AG08395 (cell line): ENCODE measurements at places on chromosomes 6 and 20.

- no peak for DNase-seq
These were observed 98.5 kb downstream of the GJA10 start for GRCh38 chr6:89992818-89993217.

DNA sequence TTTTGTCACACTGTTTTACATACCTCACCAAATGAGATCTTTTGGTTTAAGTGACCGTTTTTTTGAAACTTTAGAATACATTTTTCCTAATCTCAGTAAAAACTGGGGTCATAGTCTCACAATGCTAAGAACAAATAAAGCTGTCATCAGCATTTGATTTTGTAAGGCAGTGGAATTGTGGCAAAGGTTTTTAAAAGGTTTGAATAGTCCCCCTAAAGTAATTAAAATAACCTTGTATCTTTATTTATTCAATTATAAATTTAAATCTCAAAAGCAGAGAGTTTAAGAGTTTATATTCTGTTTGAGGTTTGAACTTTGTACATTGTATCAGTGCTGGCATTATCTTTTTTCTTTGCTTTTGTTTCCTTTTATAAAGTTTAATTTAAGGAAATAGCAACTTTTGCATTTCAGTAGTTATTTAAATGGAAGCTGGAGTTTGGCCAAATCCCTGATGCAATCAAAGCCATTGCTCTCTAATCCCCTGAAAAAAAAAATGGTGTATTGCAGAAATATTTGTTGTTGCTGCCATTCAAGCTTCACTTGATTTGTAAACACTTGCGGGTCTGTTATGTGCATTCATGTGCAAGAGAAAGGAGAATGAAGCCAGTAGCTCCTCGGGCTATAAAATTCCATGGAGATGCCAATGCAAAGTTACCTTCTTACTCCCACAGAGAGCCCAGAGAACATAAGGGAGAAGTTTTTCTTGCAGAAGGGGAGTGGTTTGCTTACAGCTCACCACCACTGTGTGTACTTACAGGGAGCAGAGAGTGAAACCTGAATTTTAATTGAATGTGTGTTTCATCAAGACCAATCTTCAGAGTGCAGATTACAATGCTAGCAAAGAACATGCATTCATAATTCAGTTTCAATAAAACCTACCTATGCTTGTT is 391.8 kb downstream of the ARHGAP18 start:
- peak; percentile 5 for DNase-seq

DNA sequence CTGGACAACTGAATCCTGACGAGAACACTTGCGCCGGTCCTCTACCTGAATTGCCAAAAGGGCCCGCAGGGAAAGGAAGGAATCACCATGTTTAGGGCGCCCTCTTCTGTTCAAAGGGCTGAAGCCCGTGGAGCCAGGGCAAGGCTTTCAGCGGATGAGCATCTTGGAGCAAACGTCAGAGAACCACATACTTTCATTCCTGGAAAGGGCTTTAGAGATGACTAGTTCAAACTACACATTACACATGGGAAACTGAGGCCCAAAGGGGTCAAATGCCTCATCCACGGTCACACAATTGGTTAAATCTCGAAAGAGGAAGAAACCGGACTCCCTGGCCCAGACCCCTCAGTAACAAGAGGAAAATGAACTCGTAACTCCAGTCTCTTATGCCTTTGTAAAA is 11.5 kb upstream of the ZNF133 start:
- peak; percentile 76 for DNase-seq

DNA sequence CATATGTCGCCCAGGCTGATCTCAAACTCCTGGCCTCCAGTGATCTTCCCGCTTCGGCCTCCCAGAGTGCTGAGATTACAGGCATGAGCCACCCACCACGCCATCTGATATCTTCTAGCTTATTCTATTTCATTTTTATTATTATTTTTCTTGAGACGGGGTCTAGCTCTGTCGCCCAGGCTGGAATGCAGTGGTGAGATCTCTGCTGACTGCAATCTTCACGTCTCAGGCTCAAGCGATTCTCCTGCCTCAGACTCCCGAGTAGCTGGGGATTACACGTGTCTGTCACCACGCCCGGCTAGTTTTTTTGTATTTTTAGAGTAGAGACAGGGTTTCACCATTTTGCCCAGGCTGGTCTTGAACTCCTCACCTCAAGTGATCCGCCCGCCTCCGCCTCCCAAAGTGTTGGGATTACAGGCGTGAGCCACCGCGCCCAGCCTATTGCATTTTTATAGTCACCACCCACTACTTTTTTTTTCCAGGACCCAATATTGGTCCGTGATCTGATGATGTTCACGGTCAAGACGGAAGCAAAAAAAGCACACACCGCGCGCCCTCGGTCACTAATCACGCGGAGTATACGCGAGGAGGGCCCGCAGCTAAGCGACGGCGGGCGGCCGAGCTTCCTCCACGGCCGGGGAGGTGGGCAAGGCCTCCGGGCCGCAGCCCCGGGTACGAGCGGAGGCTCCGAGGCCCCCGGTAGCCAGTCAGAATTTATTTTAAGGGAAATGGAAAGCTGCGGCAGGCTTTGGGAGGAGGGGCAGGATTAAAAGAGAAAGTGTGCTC is 1.1 kb upstream of the LSM14B start:
- DNase-seq = peak; percentile 45

GRCh38 chr6:41716516-41717391 is 18.7 kb downstream of the TFEB start:
- DNase-seq = no peak

GRCh38 chr6:2695454-2696095 is 55.1 kb downstream of the MYLK4 start:
- DNase-seq = no peak

DNA sequence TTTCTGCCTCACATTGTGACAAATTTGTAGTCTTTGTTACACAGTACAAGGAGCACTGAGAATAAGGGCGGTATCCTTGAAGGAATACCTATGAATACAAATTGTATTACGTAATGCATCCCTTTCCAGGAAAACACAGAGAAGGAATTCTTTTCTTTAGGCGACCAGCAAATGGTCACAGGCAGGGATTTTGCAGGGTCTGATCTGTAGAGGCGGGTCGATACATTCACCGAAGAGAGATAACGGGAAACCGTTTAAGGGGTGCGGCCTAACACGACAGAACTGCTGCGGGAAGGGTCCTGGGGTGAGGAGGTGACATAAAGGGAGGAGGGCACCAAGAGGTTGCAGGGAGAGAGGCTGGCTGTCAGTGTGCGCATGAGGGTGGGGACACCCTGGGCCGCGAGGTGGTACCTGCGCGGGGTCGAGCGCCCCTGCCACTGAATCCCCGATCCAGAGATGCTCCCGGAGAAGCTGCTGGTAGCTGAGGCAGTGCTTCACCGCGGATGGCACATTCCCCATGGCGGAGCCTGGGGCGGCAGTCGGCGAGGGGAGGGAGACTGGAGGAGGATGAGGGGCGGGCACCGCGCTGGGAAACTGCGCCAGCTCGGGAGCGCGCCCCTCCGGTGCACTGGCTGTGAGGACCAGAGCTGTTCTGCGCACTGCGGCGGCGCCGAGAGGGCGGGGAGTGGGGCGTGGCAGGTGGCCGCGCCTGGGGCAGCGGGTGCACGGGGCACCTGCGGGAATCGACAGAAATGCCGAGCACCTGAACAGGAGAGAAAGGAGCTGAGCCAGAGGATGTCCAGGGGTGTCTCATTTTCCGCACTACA is at the start of gene HMGCLL1:
HMGCLL1 (minus strand) TSS at position 656 of the 827 bp plus-strand sequence; CDS start at position 519, 137 bp downstream.
- peak; percentile 1 for DNase-seq

DNA sequence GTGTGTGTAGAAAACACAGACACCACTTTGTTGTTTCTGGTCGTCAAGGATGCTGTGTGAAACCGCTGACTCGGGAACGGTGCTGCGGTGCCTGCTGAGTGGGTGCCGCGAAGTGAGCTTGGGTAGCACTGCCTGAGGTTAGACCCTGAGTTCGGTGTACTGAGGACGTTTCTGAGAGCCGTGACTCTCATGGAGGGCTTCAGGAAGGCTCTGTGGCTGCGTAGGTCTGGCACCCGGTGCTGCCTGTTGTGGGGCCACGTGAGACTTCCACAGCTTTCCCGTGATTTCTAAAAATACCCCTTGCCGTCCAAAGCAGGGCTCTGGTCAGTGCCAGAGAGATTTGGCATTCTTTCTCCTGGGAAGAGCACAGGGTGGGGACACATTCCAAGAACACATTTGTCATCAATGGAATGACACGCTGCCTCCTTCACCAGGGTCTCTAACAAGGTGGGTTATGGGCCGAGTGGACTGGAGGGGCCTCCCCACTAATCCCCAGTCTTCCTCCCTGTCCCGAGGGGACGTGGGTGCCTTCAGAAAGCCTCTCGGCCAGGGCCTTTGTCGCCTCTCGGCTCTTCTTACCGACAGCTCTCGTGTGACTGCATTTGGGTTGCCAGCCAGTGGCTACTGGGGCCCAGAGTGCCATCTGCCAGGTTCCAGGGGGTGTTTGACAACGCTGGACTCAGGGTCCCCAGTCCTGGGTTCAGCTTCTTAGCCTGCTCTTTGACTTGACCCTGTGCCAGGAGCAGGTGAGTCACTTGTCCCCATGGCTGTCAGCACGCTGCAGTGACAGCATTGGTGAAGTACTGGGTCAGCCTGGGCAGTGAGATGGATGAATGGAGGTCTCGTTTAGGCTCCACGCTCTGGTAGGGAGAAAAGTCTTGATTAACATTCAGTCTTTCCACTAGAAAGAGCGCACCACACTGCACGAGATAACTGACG is 62.2 kb downstream of the SYNJ2 start:
- peak; percentile 51 for DNase-seq

DNA sequence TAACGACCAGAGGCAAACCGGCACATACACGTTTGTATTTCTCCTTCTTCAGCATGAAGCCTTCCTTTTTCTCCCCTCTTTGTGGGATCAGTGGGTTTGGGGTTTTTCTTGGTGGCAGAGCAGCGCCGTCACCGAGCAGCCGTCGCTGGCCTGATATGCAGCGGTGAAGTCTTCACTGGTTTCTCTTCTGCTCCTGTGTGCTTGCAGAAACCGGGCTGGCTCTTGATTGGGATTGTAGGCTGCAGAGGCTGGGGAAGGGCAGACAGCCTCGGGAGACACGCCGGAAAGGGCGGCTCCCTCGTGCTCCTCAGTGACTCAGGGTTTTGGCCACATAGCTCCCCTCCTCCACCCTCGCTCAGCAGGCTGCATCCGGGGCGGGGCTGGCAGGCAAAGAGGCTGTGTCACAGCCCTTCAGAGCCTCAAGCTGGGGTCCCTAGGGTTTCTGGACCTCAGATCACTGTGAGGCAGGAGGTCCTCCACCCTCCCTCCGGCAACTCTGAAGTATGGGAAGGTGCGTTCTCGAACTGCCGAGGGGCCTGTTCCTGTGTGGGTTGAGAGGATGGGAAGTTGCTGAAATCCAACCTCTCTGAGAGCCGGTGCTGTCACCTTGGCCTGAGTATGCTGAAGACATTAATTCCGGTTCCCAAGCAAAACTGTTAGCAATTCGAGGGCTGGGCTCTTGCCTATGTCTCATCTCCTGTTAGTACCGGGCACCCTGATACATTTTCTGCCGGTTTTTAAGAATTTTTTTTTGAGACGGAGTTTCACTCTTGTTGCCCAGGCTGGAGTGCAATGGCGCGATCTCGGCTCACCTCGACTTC is 24.2 kb downstream of the NQO2 start:
- DNase-seq = peak; percentile 98

- DNase-seq = no peak
These were observed 3.2 kb upstream of the RNF146 start for GRCh38 chr6:127263481-127263880.

DNA sequence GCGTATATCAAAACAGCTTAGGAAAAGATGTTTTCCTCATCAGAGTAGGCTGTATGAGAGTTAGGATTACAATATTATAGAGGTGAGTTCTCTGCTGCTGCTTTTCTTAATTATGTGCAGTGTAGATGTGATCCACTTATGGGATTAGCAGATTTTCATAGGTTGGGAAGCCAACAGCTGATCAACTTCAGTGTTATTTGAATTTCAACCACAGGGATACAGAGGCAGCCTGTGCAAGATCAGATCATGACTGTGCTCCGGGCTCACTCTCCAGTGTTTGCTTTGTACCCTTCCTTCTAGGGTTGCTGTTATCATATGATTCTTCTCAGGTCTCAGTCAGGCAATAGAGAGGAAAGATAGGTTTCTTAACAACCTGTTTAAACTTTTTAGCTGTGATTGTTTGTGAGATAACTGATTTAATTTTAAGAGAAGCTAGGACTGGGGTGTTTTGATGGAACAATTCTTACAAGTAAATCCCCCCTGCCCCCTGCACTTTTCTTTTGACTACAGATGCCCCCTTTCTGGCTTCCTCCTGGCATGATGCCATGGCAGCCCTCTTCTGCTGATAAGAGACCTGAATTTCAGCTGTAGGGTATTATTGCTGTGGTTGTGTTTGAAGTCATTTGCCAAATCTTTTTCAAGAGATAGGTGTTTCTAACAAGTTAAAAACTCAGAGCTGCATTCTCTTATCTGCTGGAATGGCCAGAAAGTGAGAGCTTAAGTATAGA is 8.5 kb downstream of the RNF8 start:
- no peak for DNase-seq

- no peak for DNase-seq
These were observed 166.1 kb upstream of the OPRM1 start for GRCh38 chr6:153872946-153873345.

DNA sequence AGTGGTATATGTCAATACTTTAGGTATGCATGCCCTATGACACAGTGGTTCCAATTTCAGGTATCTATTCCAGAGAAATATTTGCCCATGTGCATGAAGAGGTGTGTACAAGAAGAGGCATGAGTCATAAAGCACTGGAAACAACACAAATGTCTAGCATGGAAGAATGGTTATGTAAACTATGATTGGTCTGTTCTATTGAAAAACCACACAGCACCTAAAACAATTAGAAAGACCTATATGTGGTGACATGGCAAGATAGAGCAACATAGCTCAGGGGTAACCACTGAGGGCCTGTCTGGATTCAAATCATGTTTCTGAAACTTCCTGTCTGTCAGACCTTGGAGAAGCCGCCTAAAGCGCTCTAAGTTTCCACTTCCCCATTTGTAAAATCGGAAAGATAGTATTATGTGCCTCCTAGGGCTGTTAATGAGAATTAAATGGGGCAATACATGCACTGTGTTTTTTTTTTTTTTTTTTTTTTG is 76.0 kb upstream of the SHLD1 start:
- no peak for DNase-seq

DNA sequence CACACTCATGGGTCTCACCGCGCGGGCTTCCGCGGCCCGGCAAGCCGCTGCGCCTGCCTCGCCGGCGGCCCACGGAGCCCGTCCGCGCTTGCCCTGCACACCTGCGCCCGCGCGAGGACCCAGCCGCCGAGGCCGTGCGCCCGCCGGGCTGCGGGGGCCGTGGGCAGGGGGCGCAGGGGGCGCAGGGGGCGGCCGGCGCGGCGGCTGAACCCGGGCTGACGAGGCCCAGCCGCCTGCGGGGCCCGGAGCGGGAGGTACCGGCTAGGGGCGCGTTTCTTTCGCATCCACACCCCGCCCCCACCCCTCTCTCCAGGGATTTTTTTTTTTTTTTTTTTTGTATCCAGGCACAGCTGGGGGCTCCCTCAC is 43.8 kb upstream of the OSTM1 start:
- DNase-seq = no peak

GRCh38 chr6:31357886-31358285 is 907 bp upstream of the HLA-B start:
- DNase-seq = no peak

DNA sequence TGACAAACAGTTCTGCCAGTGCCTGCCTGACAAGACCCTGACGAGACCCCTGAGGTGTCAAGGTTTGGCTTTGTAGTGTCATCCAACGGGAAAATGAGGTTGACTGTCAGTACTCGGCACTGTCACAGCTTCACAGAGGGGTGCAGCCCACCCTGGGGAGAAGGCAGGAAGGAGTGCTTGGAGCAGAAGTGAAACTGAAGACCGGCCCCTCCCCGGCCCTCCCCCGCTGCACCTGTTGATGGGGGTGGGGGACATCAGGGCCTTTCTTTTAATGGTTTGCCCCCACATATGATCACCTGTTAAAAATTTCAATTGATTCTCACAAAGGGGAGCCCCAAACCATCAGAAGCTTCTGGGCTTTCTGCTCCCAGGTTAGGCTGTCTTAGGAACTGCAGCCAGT is 6.8 kb downstream of the PMEPA1 start:
- DNase-seq = no peak
